ENCODE measurements at places on chromosomes 1 and 21. TPM values are rescaled to one million over a fixed set of nuclear protein-coding genes. Genes with fewer than 3 reads are reported as not detected.

Gene GOLT1A
- total RNA-seq = not detected

Gene MUTYH
- total RNA-seq = 22.1 TPM

GRCh38 chr1:17614586-17614985 is 75.1 kb downstream of the ARHGEF10L start:
- no peak for DNase-seq

DNA sequence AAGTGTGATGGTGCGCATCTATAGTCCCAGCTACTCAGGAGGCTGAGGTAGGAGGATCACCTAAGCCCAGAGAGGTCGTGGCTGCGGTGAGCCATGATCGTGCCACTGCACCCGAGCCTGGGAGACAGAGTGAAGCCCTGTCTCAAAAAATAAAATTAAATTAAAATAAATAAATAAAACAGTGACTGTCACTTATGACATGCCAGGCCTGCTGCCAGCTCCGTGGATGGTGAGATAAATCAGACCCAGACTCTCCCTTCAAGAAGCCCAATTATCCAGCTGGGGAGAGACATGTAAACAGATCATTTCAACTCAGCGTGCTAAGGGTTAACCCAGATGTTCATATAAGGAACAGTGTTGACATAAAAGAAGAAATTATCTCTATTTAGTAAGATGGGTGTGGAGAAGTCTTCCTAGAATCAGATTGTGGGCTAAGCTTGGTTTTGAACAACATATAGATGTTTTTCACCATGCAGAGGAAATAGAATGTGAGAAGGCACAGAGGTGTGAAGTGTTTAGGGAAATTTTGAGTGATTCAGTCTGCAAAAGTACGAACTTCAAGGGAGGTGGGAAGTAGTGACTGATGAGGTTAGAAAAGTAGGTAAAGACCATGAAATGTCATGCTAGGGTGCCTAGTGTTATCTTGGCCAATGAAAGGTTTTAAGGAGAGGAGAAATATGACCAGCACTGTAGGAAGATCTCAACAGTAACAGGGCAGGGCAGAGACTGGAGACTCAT is 18.3 kb downstream of the YARS1 start:
- no peak for DNase-seq

DNA sequence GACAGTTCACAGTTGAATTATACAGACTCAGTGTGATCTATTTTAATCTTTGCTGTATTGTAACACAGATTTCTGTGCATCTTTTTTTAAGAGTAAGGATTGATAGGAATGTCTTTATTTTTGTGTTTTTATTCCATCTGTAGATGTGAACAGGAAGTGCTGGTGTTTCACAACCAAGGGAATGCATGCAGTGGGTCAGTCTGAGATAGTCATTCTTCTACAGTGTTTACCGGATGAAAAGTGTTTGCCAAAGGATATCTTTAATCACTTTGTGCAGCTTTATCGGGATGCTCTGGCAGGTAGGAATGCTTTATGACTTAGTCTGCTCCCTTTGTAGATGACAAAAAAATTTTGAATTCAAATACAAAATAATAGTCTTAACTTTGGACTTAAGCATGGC is 84.5 kb downstream of the CC2D1B start:
- no peak for DNase-seq

GRCh38 chr1:159436469-159436868 is 3.1 kb upstream of the OR10J1 start:
- no peak for DNase-seq

- no peak for DNase-seq
Observed at GRCh38 chr1:18111605-18112297, 4.2 kb downstream of the IGSF21 start.

- no peak for DNase-seq
Observed at GRCh38 chr21:14833241-14833640, 231.6 kb downstream of the NRIP1 start.

Gene RGS1
- 18.0 TPM for total RNA-seq

DNA sequence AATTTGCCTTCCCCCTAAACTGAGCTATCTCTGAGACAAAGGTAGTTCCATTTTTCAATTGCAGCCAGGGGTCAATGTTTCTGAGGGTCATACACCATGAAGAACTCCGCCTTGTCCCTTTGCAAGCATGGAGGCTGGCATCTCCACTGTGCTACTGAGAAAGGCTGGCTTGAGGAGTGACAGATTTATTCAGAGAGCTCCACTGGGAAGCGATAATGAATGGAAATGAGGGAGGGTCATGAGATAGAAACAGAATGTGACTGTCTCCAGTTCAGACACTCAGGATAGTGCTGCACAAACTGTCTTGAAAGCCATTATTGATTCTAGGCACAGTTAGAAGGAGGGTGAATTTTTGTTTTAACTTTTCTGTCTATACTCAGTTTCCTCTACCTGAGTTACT is 197.5 kb downstream of the ZNF326 start:
- DNase-seq = no peak

- DNase-seq = no peak
Observed at GRCh38 chr1:4139646-4140045, 239.6 kb upstream of the C1orf174 start.

Gene CELA3A
- total RNA-seq = not detected

- no peak for DNase-seq
Observed at GRCh38 chr21:37193676-37194075, 73.5 kb downstream of the VPS26C start.

Gene OPRD1
- total RNA-seq = not detected

- DNase-seq = no peak
Observed at GRCh38 chr21:29342363-29342957, 43.7 kb downstream of the BACH1 start.

DNA sequence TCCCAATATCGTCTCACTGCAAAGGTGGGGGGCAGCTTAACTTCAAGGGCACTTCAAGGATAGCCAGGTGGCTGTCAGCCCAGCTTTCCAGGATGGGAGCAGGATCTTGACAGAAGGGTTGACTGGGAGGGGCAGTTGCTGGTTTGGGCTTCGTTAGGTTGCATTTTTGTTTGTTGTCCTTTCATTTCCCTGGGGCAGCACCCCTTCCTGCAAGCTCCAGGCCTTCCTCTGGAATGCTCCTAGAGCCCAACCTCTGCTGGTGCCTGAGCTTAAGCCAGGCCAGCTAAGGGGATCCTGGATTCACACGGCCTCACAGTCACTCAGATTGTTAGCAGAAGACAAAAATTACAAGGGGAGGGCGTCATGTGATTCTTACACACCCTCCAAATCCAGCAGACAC is 4.1 kb upstream of the OLIG2 start:
- DNase-seq = no peak

- no peak for DNase-seq
Observed at GRCh38 chr1:108345776-108346531, 102.1 kb upstream of the NBPF4 start.

DNA sequence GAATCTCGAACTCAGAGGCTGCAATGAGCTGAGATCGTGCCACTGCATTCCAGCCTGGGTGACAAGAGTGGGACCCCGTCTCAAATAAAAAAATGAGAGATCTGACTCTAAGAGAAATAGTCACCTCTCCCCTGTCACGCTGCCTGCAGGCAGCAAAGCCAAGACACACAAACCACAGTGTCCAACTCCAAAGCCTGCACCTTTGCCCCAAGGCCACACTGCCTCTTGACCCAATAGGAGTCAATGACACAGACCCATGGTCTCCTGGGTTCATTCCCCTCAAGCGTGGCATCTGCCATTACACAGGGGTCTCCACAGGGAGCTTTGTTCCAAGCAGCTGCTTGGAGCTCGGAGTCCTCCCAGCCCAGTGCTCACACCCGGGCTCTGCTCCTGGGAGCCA is 46.3 kb downstream of the SLC9A1 start:
- DNase-seq = no peak

- DNase-seq = no peak
Observed at GRCh38 chr1:190067592-190067991, 410.1 kb downstream of the BRINP3 start.

Gene CYP4A22
- total RNA-seq = not detected

Gene SLC22A15
- 10.2 TPM for total RNA-seq

DNA sequence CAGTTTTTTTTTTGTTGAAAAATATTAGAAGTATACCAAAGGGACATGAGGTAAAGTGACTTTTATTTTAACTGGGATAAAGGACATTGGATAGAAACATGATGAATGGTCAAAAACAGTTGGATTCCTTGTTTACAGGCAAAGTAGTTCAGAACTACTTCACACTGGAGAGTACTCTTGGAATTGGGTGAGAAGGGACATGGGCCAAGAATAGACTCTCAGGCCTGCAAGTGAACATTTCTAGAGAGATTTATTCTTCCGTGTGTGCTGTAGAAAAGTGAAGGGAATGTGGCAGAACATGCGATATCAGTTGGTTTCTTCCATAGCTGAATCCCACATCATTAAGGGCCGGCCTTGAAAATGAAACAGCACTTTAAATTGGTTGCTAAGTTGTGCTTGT is 290.5 kb downstream of the ADGRL2 start:
- DNase-seq = no peak

- no peak for DNase-seq
Observed at GRCh38 chr1:221100611-221101010, 221.4 kb downstream of the HLX start.

Measured in suprapubic skin (tissue), 4 donors.